Activated CD4-positive, alpha-beta T cell treated with anti-CD3 and anti-CD28 coated beads for 36 hours (primary cell): ENCODE measurements at places on chromosomes 5 and 9. TPM values are rescaled to one million over a fixed set of nuclear protein-coding genes. Genes with fewer than 3 reads are reported as not detected.

GRCh38 chr5:128276537-128277216 is 193.1 kb downstream of the SLC12A2 start:
- DNase-seq: no peak

DNA sequence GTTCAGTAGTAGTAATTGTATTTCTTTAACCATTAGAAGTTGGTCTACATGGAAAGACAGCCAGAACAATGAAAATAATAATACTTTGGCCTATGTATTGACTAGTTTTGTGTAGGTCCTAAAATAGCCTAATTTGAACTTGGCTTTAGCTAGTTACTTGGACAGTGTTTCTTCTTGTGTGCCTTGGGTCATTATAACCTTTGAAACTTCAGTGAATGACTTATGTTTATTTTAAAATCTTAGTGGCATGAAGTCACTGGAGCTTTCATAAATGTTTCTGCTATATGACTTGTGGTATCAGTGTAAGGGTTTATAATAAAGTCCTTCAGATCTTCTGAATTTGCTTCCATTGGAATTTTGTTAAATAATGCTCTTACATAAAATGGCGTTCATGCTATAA is 2.6 kb upstream of the FAM120AOS start:
- no peak for DNase-seq

GRCh38 chr5:132481596-132482211 is 8.9 kb downstream of the IRF1 start:
- DNase-seq: peak; percentile 47

DNA sequence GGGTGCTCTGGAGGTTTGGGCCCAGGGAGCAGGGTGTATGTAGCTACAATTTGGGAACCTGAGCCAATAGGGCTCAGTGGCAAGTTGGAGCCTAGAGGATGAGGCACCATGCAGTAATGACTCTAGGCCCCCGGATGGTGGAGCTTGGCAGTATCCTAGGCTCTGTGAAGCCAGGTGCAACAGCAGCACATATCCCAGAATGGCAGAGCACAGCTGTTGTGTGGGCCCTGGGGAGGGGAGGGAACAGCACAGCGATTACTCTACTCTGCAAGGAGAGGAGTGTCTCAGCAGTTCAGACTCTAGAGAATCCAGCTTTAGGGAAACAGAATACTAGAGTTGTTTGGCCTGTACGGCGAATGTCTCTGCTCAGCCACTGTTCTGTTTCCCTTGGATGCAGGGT is 56.1 kb downstream of the LRRTM2 start:
- DNase-seq: no peak

DNA sequence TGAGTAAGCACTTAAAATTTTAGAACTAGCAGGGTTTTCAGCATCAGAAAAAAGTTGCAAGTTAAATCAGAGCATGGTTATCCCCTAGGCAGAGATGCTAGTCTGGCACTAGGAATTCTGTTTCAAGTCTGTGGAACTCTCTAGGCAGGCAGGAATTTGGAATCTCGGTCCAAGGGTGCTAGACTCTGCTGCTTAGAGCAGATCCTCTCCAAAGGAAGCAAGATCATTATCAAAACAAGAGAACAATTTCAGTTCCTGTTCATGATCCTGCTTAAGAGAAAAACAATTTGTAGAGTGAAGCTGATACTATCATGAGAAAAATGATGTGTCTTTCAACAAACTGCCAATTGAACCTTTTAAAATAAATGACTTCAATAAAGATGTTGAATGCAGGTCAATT is 420.7 kb downstream of the KIF4B start:
- no peak for DNase-seq

GRCh38 chr5:40688996-40689395 is 9.3 kb downstream of the PTGER4 start:
- no peak for DNase-seq

DNA sequence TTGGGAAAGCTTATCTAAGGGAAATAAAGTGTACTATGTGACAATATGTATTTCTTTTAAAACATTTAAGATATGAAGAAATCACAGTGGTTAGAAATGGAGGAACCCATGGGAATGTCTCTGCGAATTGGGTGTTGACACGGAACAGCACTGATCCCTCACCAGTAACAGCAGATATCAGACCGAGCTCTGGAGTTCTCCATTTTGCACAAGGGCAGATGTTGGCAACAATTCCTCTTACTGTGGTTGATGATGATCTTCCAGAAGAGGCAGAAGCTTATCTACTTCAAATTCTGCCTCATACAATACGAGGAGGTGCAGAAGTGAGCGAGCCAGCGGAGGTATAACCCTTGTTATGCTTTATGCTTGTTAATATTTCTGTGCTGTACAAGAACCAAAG is 69.9 kb downstream of the ADGRV1 start:
- DNase-seq: no peak

- no peak for DNase-seq
These were observed 47.4 kb upstream of the GLDC start for GRCh38 chr9:6692881-6693361.

DNA sequence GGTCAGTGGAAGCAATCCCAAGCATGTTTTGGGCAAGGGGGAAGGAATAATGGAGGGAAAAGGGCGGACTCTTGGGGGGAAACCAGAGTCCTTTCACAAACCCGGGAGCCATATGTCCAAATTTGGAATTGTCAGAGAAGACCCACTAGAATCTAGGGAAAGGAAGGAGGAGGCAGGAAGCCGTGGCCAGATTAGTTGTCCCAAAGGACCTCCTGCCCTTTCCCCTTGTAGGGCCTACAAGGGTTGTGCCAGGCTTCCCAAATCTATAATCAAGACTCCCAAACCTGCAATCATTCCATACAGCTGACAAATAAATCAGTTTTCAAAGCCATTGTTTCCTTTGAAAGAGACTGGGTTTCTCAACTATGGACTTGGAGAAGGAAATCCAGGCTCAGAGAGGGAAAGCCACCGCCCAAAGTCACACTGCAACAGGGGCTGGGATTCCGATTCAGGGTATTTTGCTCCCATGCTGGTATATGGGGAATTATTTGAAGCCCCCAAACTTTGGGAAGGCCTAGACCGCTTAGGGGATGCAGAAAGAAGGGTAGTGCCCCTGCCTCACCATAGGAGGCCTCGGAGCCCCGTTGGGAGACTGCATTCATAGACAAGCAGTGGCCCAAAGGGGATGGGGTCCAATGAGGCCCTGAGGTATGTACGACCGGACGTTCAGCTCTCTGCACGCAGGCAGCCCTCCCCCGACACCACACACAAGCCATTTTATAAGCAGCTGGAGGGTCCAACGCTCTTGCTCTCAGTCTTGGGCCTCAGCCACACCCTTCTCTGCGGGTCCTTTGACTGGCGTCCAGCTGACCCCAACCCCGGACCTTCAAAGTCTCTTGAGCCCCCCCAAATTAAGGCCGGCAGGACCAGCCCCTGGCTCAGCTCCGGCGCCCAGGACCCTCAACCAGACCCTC is 815 bp downstream of the ANXA6 start:
- peak; percentile 64 for DNase-seq

DNA sequence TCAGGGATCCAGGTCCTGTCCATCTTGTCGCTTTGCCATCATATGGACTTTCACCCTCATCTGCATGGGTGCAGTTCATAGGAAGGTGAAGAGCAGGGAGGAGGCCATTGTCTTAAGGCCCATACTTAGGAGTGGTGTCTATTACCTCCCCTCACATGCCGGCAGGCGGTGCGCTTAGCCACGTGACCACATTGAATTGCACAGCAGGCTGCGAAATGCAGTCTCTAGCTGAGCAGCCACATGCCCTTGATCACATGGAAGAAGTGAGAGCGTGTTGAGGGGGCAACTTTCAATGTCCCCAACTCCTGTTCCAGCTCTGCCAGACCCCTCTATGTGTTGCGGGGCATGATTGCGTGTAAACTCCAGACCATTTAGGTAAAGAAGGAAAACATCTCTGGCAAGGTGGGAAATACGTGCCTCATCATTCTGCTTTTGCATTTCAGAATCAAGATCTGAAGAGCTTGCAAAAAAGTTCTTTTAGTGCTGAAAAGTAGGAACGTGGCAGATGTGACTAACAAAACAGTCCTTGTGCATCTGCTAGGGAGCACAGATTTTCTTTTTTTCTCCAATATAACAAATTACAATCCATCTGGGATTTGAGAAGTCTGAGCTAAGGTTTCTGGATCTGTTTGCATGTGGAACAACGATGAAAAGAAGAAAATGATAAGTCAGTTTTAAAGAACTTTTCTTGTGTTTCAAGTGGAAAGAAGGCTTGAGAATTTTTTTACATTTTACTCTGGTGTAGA is 34.4 kb downstream of the ROPN1L start:
- DNase-seq: no peak

DNA sequence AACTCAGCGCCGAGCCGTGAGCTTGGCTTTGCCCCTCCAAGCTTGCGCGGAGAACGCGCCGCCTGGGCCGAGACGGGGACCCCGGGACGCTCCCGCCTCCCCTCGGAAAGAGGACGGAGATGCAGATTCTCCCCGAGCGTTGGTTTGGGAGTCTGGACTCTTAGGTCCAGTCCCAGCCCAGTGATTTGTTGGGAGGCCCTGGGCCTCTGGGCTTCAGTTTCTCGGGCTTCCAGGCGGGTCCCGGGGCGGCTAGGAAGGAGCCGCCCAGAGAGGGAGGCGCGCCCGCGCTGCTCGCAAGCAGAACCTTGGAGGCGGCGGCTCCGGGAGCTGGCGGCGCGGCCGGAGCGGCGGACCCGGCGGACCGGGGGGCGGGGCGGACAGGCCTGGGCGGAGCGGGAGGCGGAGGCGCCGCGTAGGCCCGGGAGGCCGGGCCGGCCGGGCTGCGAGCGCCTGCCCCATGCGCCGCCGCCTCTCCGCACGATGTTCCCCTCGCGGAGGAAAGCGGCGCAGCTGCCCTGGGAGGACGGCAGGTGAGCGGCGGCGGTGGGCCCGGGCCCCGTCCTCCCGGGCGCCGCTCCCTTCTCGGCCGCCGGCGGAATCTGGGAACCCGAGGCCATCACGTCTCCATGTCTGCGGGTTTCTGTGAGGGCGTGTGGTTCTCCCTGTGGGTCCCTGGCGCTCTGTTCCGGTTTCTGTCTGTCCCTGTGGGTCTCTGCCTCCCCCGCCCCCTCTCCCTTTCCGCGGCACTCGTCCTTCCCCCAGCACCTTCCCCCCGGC is at the start of gene B4GALT7:
B4GALT7 (plus strand) TSS at position 402 of the 777 bp plus-strand sequence; CDS start at position 481, 79 bp downstream.
- DNase-seq: peak; percentile 92

DNA sequence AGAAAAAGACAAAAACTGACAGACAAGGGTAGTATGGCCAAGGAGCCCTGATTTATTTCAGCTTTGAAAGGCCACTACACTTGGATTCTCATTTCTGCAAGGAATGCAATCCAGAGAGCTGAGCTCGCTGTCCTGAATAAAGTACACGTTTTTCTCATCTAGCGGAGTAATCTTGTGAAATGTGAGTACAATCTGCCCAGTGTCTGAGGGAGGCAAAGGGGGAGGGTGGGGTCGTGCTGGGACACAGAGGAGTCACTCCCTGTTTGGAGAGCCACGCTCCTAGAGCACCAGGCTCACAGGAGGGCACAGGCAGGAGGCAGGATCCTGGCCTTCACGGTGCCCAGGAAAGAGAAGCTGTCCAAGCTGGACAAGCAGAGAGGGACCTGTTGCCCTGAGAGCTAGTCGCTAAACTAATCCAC is 51.0 kb upstream of the IFNK start:
- no peak for DNase-seq

DNA sequence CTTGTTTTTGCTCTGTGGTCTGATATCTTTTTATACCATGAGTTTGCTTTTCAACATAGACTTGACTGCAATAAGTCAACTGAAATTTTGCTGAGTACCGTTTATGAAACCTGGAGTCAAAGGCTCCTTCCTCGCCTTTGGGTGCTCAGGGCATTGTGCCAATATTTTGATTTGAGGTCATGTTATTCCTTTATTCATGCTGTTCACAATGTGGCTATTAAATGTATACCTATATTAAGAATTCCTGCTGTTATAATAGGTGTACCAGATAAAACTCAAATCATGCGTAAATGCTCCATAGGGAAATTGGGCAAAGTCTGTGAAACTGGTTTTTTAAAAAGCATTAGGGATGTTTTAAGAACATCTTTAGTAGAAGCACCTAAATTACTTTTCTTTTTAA is 334.0 kb upstream of the NUDT12 start:
- no peak for DNase-seq

GRCh38 chr5:114185274-114185673 is 176.6 kb upstream of the KCNN2 start:
- DNase-seq: no peak

DNA sequence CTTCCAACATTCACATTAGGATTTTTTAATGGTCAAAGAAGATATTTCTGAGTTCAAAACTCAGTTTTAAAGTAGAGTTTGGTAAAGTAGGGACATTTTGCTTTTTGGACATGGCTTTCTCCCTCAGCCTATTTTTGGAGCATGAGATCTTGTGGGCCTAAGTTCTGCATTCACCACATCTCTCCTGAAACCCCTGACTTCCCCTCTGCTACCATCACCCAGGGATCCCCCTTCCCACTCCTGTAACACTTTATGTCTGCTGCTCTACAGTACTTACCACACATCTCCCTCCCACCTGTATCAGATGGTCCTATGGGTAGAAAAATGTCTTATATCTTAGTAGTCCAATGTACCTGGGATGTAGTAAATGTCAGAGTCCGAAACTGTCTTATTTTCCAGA is 48.2 kb upstream of the JAK2 start:
- peak; percentile 23 for DNase-seq

GRCh38 chr5:125394661-125395280 is 648.3 kb upstream of the ZNF608 start:
- no peak for DNase-seq

GRCh38 chr9:113511856-113512761 is 48.6 kb downstream of the RGS3 start:
- peak; percentile 84 for DNase-seq

GRCh38 chr5:16975950-16976624 is 40.0 kb upstream of the MYO10 start:
- DNase-seq: no peak

DNA sequence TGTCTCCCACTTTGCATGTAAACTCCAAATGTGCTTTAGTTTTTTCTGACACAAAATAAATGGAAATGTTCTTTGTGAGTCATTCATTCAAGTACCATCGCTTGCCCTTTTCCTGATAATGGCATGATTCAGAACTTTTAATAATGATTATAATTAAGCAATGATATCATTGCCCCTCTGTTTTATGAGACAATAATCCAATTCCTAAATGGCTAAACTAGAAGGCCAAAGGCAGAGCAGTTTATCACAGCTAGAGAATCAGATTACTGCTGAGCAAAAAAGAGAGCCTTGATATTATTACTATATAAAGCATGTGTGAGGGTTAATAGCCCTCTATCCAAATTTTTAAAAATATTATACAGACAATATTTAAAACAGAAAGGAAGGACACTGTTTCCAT is 484.2 kb upstream of the PTPRD start:
- no peak for DNase-seq

- peak; percentile 58 for DNase-seq
These were observed 46.2 kb downstream of the PCA3 start for GRCh38 chr9:76810377-76810957.

DNA sequence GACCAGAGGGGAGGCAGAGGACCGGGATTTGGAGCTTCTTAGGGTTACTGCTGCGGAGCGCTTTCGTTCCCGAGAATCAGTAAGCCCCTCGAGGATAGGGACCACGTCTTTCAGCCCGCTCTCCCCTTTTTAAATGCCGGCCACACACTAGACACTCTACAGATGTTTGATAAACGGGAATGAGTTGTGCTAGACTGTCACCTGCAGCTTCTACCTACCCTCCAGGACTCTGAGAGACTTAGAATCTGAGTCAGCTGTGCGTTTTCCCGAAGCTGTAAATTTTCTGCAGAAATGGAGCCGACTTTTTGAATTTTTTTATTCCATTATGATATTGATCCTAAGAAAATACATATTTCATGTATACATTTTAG is 670 bp downstream of the CCDC171 start:
- no peak for DNase-seq

The SLC34A1 gene
- total RNA-seq: not detected

The NUTM2G gene
- total RNA-seq: not detected

The TERT gene
- total RNA-seq: 8.5 TPM

The CCDC171 gene
- 2.9 TPM for total RNA-seq

The PDE6A gene
- total RNA-seq: not detected

The ZBTB34 gene
- 5.0 TPM for total RNA-seq

The HAVCR2 gene
- 12.6 TPM for total RNA-seq
